ENCODE measurements at places on chromosomes 5 and 9.

DNA sequence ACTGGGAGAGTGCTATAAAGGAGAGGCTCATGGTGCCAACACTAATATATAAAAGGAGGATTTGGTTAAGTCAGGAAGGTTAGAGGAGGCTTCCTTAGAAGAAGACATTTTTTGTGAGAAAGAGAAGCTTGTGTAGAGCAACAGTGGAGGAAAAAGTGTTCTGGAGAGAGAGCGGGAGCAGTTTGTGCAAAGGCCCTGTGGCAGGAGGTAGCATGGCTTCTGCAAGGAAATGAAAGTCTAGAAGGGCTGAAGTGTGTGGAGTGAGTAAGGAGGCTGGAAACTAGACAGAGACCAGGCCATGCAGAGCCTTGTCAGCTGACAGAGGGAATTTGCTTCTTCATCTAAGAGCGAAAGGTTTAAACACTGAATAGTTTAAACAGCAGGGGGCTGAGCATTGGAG lies 64.4 kb upstream of the ARAP3 start:
- no peak for DNase-seq

GRCh38 chr9:3262826-3263529 lies 262.8 kb downstream of the RFX3 start:
- DNase-seq, result no peak

- no peak for DNase-seq
Measured at GRCh38 chr5:111697215-111697614, 59.8 kb downstream of the NREP start.

DNA sequence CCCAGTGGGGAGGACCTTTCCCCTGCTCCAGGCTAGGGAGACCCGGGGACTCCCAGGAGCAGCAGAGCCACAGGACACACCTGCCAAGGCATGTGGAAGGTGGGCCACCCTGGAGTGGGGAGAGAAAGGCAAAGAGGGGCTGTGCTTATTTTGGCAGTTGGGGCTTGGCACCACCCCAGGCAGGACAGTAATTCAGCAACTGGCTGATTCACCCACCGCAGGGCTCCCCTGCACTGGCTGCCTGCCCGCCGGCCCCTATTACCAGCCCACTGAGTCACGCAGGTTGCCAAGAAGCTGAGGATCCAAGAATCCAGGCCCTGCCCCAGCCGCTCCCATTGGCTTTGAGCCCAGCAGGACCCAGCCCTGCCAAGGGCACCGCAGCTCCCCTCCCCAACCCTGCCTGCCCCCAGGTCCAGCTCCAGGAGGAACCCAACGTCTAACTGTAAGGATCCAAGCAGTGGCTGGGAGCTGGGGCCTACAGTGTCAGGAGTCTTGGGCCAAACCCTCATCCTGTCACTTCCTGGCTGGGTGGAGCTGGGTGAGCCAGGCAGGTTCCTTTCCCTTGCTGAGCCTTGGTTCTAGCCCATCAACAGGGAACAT lies 14.2 kb upstream of the RALGDS start:
- DNase-seq, result no peak

DNA sequence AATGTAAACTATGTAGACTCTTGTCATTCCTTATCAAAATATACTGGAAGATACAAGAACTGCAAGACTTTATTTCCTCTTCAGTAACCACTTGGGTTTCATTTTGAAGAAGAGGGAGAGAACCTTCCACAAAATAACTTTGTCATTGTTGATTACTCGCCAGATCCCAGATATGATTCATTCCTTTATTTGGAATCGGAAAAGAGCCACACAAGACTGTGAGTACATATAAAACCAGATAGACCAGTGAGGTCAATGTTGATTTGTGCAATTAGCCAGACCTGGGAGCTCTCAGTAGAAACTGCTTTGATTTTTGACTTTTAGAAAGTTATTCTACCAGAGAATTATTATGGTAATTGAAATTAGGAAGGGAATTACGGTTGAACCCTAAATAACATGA lies 146.1 kb downstream of the TMEM167A start:
- DNase-seq, result no peak

- DNase-seq, result no peak
Measured at GRCh38 chr5:79694652-79695051, 5.0 kb downstream of the CMYA5 start.

DNA sequence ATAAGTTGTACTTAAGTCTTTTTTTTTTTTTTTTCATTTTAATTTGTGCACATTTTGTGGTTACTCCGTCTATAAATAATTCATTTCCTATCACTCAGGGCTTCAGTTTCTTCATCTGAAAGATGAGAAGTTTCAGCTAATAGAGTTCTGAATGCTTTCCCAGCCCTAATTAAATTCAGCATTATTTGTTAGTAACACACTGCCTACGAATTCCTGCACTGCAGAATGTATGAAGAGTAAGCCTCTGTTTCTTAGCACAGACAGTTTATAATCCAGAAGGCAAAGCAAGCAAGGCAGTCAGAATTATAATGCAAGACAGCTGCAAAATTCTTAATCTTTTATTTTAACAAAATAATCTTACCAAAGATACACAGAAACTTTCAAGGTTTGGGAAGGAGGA lies 138.0 kb upstream of the GHR start:
- no peak for DNase-seq

- DNase-seq, result no peak
Measured at GRCh38 chr5:14190194-14191164, 47.3 kb downstream of the TRIO start.

DNA sequence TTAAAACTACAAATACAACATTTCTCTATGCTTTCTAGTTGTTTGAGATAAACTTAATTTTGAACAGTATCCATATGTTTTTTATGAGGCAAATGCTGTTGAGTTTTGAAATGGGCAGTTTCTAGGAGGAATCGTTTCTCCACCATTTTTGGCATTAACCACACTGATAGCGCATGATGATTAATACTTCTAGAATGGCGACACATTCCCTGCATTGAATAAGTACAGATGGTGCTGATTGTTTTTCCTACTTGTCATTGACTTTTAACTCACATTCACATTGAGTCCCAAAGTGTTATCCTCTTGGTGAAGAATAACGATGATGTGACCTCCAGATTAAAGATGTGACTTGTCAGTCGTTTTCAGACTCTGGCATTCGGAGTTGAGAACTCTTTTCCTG lies 6.5 kb upstream of the CCDC192 start:
- DNase-seq, result no peak

DNA sequence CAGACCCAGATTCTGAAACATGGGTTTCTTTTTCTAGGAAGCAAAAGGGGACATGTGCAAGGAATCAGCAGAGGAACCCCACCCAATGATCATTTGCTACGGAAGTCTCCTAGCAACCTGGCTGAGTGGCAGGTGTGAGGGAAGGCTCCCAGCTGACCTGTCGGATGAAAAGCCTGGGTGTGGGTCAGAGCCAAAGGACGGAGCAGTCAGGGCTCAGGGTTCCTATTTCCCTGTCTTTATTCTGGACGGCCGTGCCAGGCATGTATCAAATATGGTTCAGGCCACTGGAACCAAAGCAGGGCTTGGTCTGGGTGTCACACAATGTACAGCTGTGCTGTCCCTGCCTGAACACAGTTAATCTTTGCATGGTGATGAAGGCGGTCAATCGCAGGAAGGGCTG lies 20.1 kb downstream of the STK10 start:
- DNase-seq, result no peak

DNA sequence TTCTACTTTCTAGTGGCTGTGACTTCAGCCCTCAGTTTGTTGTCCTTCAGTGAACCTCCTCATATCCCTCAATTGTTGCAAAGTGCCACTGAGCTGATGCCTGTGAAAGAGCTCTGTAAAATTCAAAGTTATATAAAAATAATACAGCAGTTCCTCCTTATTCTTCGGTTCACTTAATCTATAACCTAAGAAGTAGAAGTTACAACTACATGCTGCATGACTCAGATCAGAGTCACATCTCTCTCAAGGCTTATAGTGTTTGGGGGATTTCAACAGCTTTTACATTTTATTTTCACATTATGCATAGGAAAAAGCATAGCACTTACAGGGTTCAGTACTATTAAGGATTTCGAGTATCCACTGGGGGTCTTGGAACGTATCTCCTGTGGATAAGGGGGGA lies 25.1 kb upstream of the GCNT1 start:
- DNase-seq, result no peak

DNA sequence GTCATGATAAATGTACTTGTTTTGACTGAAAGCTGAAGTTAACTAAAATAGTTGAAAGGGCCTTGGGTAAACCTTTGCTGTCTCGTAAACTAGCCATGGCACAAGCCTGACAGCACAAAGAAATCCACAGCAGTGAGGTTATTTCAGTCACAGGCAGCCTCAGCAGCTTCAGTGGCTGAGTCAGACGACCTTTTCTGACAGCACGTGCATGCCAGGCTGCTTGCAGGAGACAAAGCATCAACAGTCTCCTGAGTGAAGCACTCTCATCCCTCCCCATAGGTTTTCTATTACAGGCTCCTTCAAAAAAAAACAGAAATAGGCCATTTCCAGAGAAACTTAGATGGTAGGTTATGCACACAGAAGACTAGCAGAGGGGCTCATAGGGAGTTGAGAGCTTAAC lies 34.6 kb downstream of the OXCT1 start:
- DNase-seq, result no peak

DNA sequence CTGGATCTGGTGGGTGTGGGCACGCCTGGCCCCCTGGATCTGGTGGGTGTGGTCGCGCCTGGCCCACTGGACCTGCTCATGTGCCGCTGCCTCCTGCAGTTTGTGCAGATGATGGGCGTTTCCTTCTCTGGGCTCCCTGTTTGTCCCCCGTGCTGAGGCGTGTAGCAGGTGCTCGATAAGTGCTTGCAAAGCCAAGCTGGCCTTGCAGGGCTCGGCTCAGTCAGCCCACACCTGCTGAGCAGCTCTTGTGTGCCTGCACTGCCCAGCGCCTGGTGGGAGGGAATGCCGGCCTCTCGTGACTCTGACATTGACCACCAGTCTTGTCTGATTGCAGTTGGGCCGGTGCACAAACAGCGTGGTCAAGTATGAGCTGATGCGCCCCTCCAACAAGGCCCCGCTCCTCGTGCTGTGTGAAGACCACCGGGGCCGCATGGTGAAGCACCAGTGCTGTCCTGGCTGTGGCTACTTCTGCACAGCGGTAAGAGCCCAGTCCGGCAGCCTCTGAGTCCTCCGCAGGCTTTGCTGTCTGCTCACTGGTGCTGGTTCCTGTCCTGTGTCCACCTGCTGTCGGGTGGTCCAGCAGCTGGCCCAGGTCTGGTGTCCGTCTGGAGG lies 102.7 kb upstream of the CACNA1B start:
- no peak for DNase-seq

DNA sequence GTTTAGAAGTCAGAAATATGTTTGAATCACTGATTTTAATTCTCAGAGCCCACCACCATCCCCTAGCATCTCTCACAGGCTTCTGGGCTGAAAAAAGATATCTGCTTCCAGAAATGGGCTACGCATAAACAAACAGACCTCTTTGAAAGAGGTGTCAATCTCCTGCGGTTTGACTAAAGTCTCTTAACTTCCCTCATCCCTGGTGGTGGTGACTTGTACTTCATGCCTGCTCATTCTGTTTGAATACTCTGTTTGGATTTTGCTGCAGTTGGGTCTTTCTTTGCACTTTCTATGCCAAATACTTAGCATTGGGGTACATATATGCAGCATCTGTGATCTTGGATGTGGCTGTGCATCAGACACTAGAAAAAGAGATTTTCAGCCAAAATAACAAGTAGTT lies 157.2 kb upstream of the ATP10B start:
- no peak for DNase-seq

GRCh38 chr9:128005923-128006322 lies 25.1 kb upstream of the EEIG1 start:
- no peak for DNase-seq

GRCh38 chr9:79912318-79913070 lies 340.7 kb downstream of the TLE4 start:
- DNase-seq, result no peak

GRCh38 chr9:38090170-38090569 lies 21.1 kb upstream of the SHB start:
- no peak for DNase-seq

DNA sequence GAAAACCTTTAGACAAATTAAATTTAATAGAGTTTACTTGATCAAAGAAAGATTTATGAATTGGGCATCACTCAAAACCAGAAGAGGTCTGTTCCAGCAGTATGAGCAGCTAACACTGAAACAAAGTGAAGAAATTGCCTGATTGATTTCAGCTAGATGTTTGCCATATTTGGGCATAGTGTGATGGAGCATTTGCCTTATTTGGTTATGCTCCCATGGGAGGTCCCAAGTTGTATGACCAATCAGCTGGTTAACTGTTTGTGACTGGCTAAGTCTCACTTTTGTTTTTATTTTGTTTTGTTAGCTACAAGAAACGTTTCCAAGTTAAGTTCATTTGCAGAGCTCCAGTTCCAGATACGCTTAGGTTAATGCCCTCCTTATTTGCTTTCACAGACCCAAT lies 53.3 kb upstream of the LMNB1 start:
- DNase-seq, result no peak

- no peak for DNase-seq
Measured at GRCh38 chr9:37917801-37918664, 14.1 kb upstream of the SLC25A51 start.

DNA sequence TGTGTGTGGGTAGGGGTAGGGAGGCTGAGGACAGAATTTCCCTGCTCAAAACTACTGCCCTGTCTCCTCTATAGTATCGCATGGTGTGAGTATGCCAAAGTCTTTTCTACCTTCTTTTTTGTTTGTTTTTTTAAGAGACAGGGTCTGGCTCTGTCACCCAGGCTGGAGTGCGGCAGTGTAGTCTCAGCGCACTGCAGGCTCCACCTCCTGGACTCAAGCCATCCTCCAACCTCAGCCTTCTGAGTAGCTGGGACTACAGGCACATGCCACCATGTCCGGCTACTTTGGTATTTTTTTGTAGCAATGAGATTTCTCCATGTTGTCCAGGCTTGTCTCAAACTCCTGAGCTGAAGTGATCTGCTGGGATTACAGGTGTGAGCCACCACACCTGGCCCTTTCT lies 2.5 kb downstream of the SRP19 start:
- DNase-seq, result no peak

DNA sequence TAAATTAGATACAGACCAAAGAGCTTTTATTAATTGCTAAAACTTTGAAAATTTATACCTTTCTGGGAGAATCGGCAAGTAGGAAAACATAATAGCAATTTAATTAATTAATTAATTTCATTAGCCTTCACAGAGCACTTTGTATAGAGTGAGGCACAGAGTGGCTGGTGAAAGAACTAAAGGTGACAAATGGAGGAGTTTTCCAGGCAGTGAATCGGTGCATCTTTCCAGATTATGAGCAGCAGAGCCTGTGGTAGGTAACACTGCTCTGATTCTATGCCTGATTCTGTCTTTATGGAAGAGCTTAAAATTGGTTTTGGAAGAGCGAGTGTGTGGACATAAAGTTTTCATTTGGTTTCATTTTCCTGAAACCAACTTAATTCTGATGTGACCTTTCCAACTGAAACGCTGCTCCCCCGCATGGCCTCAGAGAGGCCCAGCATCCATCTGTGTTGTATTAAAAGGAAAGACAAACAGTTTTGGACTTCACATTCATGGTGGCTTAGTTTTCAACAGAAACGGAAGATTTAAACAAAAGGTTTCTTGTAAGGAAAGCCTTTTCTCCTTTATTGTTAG lies 188.9 kb upstream of the RPS23 start:
- no peak for DNase-seq

- DNase-seq, result no peak
Measured at GRCh38 chr5:3490957-3491507, 104.6 kb upstream of the IRX1 start.
